NCI-H524 treated with DMSO at 0.1 percent for 48 hours (cell line): ENCODE measurements at places on chromosomes 13 and 19.

- DNase-seq: no peak
Measured at GRCh38 chr13:18964942-18965341, 216.7 kb downstream of the TUBA3C start.

- no peak for DNase-seq
Measured at GRCh38 chr13:103437651-103438050, 371.4 kb upstream of the SLC10A2 start.

- no peak for DNase-seq
Measured at GRCh38 chr13:29846475-29847256, 3.8 kb downstream of the UBL3 start.

- DNase-seq: no peak
Measured at GRCh38 chr19:12956446-12957388, at the start of gene GADD45GIP1. Gene GADD45GIP1 (minus strand): TSS chr19:12957223. CDS start chr19:12957212, 11 bp downstream.

- no peak for DNase-seq
Measured at GRCh38 chr13:98214707-98215106, 37.6 kb upstream of the RNF113B start.

- DNase-seq: no peak
Measured at GRCh38 chr19:56088497-56089215, 32.4 kb downstream of the ZNF787 start.

DNA sequence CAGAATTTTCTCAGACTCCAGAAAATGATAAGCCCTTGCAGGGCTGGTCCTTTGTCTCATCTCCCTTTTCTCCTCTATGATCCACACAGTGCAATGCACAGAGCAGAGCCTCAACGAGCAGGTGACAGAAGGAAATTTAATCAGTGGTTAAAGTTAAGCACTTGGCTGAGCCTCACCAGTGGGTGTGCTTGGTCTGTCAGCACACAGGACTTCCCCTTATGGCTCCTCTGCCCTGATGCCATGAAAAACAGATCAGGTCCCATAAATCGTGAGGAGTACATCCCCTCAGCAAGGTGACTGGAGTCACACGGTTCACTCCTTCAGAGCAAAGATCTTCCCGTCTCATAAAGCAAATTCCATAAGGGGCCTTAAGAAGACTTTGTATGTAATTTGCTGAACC, 818.2 kb downstream of the UQCRFS1 start:
- no peak for DNase-seq

- no peak for DNase-seq
Measured at GRCh38 chr19:23699521-23699860, 12.5 kb upstream of the ZNF675 start.
